NCI-H2029 treated with DMSO at 0.1 percent for 48 hours (cell line): ENCODE measurements at places on chromosomes 13 and 19.

DNA sequence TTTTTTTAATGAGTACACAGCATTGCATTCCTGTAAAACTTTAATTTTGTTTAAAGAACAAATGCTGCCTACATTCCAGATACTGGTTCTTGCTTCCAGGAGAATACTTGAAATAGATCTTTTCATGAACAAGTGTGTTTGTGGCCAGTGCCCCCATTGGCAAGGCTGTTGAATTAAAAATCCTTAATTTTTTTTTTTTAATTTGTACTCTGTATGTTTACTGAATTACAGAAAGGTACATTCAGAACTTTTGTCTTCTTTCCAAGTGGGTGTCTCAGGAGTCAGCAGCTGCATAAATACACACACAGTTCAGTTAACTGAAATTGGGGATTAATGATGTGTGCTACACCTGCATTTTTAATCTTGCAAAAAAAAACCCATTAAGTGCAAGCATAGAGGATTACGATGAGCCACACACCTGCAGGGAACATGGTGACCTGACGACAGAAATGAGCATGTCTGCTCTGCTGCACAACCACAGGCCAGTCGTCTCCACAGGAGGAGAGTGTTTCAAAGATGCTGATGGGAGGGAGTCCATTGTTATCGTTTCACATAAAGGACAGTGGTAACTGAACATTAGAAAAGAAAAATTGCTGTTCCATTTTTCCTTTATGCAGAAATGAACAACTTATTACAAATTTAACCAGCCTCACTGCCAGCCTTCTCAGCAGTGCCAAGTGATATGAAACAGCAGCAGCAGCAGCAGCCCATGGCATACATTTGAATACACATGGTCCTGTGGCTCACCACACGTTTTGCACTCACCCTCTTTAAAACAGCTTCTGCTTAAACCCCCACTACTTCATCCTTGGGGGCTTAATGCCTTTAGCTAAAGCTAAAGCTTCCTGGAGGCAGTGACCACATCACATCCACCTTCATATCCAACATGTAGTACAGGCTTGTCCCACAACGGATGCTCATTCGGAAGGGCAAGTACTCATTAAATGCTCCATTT is 72.3 kb upstream of the RFC3 start:
- peak; percentile 2 for DNase-seq

GRCh38 chr19:4130744-4131438 is 7.0 kb upstream of the MAP2K2 start:
- DNase-seq, result no peak

GRCh38 chr19:56831255-56831654 is 9.3 kb downstream of the PEG3 start:
- no peak for DNase-seq

DNA sequence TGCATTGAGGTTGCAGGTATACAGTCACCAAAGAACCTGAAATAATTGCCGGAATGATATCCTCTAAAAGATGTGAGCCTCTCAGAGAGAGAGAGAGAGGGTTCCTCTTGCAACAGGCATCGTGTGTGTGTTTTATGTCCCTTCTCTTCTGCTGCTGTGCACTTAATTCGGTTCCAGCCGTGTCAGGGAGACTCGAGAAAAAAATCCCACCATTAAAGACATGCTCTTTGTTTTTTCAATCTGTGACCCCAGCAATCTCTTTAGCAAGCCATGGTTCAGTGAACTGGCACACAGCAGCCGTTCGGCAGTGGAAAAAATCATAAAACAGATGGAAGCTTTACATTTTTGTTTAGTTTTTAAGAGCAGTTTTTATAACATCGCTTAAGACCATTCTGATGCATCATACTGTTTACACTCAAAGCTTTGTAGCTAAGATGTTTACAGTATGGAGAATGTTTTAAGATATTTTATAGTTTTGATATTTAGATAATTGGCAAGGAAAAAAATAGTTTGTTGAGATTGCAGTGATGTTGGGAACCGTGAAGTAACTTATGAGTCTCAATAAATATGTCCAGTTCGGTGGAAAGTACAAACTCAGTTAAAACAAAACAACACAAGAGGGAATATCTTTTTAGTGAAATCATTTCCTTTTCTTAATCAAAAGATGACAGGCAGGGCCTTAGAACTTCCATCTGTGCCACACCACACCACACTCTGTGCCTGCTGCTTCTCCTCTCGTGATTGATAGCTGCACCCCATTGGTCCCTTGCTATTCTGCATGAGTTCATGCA is 31.2 kb upstream of the ZNF536 start:
- DNase-seq, result no peak

DNA sequence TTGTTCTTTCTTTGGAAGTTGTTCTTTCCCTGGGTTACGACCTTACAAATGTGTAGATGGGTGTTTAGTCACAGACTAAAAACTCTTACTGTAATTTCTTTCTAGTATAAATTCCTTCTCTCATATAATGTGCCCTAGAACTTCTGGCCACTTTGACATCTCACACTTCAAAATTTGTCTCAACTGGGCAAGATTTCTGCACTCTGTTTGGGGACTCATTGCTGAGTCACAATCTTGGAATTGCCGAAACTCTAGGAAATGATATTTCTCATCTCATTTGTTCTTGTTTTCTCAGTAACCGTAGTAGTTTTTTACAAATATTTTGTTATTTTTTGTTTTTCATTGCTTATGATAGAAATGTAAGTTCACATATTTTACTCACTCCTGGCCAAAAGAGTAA is 2523.2 kb upstream of the PCDH20 start:
- no peak for DNase-seq

DNA sequence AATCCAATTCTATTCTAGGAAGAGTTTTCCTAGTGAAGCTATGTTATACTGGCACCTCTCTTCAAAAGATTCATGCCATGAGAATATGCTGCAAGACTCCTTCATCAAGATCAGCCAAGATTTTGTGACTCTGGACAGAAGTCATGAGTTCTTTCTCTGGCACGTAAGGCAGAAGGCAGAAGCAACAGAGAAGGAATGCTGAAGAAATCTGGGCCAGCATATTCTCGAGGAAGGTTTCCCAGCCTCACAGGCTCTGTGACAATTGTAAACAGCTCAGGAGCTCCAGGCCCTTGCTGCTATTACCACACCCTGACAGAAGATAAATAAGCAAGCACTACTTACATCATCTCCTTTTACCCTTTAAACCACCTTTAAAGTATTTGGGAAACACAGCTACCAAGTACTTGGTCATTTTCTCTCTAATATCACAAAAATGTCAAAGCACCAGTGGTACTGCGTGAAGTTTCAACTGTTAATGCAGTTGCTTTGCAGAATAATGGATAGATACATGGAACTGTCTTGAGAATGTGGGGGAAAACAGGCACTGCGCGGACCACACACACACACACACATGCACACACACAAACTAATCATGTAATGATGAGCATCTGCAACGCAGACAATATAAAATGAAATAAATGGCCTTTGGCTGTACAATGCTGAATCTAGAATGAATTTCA is 55.4 kb downstream of the INTS6 start:
- DNase-seq, result no peak

GRCh38 chr13:50512474-50513299 is 330.8 kb downstream of the DLEU7 start:
- no peak for DNase-seq

DNA sequence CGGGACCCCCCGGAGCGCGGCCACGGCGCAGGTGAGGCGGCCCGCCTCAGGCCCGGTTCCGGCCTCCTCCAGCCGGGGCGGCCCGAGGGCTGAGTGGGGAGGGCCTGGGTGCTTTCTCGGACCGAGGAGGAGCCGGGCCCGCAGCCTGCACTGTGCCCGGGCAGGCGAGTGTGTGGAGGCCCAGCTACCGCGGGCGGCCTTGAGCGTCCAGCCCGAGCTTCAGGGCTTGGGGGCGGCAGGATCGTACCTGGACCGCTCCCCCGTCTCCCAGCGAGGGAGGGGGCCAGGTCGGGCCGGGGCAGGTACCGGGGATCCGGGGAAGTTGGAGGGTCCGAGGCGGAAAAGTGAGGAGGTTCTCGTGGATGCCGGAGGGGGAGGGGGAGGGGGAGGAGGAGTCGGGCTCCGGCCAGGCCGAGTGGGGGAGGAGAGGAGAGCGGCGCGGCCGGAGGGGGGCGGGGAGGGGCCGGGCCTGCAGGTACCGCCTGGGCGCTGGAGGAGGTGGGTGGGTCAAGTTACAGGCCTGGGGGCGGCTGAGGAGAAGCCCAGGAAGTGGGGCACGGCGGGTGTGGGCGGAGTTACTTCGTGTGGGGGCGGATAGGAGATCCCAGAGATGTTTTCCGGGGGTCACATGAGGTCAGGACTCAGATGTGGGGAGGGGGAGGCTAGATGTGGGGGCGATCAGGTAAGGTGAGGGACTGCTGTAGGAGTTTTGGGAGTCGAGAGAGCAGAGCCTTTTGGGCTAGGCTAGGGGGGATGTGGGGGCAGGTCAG is 545 bp downstream of the NACC1 start:
- no peak for DNase-seq

DNA sequence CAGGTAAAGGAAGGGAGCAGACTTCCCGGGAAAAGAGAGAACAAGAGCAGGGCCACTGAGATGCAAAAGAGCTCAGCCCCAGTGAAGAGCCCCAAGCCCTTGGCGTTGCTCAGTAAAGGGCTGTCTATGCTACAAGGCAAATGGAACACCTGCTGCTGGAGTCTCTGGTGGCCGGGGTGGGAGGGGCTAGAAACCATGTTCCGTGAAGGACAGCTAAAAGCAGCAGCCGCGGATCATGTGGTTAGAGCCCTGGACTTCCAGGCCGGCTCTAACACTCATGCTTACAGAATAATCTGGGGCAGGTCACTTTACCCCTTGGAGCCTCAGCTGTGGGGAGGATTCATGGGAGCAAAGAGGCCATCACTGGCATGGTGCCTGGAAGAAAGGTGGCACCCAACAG is 17.8 kb downstream of the POU2F2 start:
- DNase-seq, result peak; percentile 37

DNA sequence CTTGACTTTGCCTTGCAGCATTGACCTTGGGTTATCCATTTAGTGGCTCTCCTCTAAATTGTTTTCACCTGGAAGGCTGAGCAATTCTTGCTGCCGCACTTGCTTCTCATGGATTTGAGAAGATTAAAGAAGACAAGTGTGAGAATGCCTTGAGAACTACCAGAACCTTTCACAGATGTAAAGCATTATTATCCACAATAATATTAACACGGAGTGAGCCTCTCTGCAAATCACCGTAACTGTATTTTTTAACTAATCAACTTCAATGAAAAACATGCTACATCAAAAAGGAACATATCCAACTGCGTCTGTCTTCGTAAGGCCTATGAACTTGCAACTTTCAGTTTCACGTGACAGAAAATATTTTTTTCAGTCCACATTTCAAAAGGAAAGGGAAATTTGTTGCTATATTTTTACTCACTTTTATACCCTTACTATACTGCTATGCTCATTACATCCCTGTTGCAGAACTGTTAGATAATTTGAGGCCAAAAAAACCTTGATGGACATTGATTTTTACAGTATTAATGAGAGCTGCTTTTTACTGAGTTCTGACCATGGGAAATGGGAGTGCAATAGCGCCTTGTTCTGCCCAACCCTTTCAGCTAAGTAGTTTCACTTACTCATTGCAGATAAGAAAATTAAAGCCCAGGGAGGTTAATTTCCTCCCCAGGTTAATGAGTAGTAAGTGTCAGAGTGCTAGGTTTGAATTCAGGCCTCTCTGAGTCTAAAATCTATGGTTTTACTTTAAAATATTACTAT is 93.8 kb upstream of the RAP2A start:
- DNase-seq, result no peak

- DNase-seq, result no peak
These were observed 395.2 kb downstream of the MYO16 start for GRCh38 chr13:109024611-109025010.

GRCh38 chr13:111912991-111913760 is 153.8 kb upstream of the SOX1 start:
- DNase-seq, result no peak

DNA sequence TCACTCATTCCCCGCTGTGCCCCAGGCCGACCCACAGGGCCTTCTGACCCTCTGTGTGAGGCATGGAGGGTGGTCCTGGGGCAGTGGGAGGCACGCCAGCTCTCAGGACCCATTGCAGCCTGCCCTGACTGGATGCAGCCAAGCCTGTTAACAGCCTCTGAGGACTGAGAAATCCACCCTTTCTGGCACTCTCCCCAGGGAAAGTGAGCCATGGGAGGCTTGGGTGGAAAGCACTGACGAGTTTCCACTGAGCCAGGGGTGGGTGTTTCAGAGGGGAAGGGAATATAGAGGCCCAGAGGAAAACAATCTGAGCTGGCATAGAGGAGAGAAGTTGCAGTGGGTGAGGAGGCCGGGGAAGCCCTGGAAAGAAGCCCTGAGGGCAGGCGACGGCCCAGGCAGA is 30.6 kb upstream of the SLC7A10 start:
- DNase-seq, result no peak

DNA sequence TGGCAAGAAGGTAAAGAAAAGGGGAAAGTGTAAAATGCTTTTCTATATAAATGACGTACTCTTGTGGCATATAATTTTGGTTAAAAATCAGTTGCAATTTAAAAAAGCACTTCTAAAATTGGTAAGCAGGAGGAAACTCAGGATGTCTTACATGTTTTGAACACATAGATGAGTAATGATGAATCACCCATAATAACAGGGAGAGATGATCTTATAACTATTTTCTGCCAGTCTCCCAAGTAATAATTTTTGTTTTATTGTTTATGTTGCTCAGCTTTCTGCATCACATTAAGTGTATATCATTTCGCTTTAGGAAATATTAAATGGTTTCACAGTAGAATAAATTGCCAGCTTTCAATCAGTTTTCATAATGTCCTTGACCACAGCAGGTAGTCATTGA is 1430.7 kb upstream of the PCDH20 start:
- no peak for DNase-seq

DNA sequence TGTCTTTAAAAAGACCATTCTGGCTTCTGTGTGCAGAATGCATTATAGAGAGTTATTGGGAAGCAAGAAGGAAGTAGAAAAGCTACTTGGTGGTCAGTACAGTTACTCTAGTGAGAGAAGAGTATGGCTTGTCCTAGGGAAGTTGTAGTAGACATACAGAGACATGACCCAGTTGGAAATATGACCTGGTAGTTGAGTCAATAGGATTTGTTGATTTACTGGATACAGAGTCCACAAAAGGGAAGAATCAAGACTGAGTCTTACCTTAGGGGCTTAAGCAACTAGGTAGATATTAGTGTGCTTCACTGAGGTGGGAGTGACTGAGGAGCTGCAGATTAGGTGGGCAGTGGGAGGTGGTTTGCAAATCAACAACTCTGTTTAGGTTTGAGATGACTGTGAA is 48.8 kb downstream of the RASL11A start:
- no peak for DNase-seq

- DNase-seq, result no peak
These were observed 25.5 kb upstream of the ZNF562 start for GRCh38 chr19:9700229-9700981.

DNA sequence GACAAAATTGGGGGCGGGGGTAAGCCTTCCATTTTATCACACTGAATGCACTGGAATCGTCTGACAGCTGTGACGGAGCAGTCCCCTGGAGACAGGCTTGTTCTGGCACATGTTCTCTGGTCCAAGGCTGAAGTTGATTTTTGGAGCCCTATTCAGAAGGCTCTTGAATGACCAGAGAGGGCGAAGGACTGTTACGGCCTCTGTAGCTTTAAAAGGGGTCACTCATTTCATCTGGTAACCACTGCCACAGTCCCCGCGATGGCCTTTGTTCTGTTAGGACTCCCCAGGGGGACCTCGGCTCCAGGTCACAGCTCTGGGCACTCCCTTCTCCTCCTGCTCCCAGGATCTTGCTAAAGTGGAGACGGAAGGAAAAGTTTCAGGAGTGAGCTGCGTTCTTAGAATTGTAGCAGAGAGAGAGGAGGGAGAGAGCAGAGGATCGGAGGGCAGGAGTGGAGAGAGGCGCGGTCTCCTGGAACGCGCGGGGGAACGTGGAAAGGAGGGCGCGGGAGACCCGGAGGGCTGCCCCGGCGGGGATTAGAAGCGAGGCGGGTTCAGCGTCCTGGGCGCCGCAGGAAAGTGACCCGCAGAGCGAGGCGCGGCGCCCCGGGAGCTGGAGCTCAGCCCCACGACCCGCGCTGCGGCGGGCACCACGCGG is 134.3 kb upstream of the MYO16 start:
- DNase-seq, result no peak
